ENCODE measurements at places on chromosomes 3 and 15.

DNA sequence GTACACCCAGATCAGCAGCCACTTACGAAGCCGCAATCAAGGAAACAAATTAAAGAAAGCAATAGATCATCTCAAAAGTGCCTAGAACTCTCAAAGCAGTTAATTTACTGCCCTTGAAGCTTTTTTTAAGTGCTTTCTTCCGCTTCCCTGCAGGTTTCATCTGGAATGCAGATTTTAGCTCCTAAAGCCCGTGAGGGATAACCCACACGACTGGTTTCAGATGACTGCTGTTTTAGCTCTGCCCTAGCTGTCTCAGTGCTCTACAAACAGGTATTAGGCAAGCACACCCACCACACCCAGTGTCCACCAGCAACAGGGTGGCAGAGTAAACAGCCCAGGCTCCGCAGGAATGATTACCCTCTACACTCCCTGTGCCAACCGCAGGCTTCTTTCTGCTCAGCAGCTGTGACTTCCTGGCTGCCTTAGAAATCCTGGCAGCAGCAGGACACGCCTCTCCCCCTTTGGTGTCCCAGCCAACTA is 126.0 kb downstream of the FMN1 start:
- no peak for DNase-seq

DNA sequence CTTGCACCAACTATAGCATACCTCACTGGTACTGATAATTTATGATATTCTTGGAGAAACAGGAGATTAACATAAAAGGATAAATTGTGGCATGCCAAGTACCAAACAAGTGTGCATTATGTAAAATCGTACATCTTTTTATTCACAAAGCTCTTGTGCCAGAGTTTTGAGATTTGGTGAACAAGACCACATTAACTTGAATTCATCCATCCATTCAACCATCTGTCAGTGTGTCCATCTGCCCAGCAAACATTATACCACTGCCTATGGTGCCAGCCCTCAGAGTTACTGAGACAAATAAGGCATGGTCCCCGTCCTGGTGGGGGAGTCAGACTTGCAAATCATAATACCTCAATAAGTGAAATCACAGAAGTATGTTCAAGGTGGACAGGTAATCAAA is 17.0 kb upstream of the NEO1 start:
- no peak for DNase-seq

DNA sequence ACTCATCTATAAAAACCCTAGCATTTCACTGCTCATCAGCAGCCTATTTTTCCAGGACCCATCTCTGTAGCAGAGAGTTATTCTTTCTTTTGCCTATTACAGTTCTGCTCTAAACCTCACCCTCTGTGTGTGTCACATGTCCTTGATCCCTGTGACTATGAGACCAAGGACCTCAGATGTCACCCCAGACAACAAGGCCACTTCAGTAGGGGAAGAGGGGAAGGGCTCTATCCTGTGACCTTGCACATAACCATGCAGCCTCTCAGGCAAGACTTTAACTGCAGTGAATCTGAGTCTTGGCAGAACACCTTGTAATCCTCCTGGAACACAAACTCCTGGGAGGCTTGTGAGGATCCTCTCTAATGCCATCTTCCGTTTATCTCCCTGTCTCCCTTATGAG is 4.4 kb upstream of the ZNF589 start:
- no peak for DNase-seq

GRCh38 chr3:11423868-11424267 is 151.7 kb downstream of the ATG7 start:
- DNase-seq, result no peak

- peak; percentile 67 for DNase-seq
These were observed 333.5 kb upstream of the NR2E3 start for GRCh38 chr15:71476823-71477222.

DNA sequence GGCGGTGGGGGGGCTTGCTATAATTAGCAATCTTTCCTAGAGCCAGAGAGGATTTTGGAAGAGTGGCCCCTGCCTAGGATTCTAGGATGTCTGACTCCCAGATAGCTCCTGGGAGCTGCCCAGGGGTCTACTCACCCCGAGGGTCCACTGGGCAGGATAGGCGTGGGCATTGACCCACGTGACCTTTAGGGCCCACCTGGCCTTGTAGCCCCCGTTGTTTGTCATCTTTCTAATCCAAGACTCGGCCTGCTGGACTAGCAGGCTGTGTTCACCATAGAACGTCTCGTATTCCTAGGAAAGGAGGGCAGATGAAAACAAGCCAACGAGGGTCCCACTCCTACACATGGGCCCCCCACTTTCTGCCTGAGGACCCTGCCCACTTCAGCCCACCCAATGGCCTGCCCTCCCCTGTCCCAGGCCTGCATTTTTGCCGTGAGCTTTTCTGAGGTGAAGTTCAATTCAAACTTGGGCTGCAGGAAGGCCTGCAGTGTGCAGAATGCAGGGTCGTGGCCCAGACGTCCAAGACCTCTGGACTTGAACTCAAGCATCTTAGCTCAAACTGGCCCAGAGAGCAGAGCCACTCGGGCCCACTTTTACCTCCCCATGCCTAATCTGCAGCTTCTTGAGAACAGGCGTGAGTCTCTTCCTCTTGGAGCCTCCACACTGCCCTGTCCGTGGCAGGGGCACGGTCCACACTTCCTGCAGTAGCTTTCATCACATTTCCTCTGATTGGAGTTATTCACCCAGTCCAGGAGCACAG is 41.5 kb downstream of the MUC4 start:
- peak; percentile 17 for DNase-seq

Data from GM12865 (cell line).